CD14-positive monocyte (primary cell): ENCODE measurements at places on chromosomes 16 and 17. TPM values are rescaled to one million over a fixed set of nuclear protein-coding genes. Genes with fewer than 3 reads are reported as not detected.

Gene DNAH3
- polyA plus RNA-seq, result not detected

Gene OTOA
- 0.10 and 0.11 TPM in 2 replicates for polyA plus RNA-seq

Gene KRTAP9-2
- not detected in 2 replicates for polyA plus RNA-seq

Gene HNF1B
- polyA plus RNA-seq, result not detected in 2 replicates

Gene CRYBA1
- polyA plus RNA-seq, result not detected in 2 replicates

Gene ITGB4
- polyA plus RNA-seq, result not detected

Gene MYH8
- not detected for polyA plus RNA-seq

Gene NTN3
- polyA plus RNA-seq, result not detected

Gene KRT24
- polyA plus RNA-seq, result not detected

Gene UBALD2
- 2.2 TPM for polyA plus RNA-seq

GRCh38 chr17:81561494-81561885 is 9.3 kb upstream of the FAAP100 start:
- DNase-seq, result peak; percentile 43

DNA sequence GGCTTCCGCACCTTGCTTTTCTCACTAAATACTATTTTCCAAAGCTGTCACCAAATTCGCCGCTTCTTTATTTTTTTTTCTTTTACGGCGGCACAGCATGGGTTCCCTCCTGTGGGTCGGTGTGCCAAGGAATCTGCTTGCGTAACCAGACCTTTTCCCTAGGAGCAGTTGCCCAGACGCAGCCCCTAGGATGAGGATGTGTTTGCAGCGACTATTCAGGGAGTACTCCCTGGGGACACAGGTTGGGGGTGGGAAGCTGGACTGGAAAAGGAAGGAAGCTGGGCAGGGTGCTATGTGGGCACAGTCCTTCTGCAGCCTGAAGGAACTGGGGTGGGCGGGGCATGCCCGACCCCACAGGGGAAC is 49.0 kb upstream of the ZCCHC14 start:
- DNase-seq, result no peak

DNA sequence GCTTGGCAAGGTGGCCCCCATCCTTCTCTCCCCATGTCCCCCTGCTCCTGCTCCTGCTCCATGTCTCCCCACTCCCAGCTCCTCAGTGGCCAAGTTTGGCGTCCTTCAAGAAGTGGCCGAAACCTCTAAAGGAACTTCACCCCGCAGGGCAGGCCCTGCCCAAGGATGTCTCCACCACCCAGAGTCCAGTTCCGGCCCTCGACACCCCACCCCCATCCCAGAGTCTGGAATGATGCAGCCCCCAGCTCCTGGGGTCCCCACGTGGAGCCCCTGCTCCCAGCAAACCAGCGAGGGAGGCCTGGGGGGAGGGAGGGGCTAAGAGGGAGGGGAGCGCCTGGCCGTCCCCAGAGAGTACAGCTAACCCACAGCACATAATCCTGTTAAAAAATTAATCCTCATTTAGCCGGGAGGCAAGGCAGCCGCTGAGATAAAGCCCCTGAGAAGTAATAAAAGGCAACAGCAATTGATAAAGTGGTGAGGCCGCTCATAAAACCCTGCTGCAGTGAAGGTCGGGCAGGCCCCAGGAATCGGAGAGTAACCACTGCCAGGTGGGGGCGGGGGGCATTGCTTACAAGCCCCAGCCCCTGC is 9.9 kb upstream of the ENPP7 start:
- no peak for DNase-seq

DNA sequence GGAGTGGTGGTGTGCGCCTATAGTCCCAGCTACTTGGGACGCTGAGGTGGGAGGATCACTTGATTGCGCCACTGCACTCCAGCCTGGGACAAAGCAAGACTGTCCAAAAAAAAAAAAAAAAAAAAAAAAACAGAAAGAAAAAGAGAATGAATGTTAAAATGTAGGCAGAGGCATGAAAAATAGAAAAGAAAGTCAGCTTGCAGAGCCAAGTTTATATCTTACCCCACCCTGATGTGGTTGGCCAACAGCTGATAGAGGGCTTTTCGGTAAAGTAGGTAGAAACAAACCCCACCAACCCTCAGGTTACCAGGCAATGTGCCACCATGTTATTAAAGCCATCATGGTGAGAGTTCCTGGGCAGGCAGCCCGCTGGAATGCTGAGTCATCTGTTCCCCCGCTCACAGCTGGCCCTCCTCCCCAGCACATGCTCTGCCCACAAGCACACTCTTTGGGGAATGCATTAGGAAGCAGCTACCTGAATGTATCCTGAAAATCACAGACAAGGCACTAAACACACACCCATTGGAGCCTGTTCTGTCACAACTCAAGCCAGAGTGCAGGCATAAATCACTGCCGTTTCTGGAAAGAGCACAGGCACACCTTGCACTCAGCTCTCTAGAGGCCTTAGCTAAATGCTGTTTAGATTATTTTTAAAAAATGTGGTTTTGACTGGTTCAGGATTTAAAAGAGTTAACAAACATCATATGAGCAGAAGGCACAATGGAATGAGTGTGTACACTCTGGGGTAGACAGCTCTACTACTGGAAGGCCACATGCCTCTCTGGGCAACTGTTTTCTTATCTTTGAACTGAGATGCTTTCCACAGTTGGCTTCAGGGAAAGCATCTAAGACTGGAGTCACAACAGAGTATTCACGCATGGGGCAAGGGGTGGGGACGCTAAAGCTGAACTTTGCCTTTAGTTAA is 128.5 kb downstream of the PARN start:
- DNase-seq, result no peak

DNA sequence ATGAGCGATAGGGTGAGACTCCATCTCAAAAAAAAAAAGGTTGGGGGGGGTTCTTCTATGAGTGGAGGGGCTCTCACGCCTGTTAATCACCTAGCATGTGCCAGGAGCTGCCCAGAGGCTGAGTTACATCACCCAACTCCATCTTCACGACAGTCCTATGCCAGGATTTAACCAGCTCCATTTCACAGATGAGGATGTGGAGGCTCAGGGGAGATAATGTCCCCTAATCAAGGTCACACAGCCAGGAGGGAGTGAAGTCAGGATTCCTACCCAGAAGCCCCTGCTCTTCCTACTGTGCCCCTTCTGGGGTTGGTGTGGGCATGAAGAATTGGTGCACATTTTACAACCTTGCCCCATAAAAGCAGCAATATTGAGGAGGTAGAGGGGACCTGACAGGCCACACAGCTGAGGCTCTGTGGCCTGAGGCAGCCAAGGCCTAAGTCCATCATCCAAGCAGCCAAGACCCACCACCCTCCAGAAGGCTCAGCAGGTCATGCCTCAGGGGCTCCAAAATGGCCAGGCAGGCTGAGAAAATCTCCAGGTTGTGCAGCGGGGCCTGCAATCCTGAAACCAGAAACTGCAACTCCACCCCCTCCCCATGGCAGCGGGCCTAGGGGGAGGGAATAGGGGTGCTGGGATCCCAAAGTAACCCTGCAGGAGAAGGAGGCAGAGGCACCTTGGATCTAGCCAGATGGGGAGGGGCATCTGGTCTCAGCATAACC is 6.9 kb downstream of the PPY start:
- DNase-seq, result no peak

GRCh38 chr16:16019488-16019887 is 70.1 kb downstream of the ABCC1 start:
- no peak for DNase-seq

DNA sequence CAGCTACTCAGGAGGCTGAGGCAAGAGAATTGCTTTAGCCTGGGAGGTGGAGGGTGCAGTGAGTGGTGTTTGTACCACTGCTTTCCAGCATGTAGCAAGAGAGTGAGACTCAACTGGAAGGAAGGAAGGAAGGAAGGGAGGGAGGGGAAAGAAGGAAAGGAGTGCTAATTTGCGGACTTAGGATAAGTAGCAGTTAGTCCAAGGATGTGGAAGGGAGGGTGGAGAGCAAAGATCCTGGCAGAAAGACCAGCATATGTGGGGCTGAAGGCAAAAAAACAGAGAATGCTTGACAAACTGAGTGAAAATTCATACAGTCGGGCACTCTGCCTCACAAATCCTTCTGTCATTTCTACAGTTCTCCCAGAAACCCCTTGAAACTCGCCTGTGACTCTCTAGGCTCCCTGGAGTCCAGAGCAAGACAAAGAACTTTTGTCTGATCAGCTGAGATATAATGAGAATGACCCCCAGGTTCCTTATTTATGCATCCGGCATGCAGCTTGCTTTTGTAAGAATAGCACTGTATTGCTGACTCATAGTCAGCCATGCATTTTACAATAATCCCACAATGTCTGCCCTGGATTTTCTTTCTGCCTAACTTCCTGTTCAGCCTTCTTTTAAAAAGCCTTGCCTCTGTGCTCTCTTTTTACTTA is 31.5 kb downstream of the CDK5RAP3 start:
- peak; percentile 90 for DNase-seq

GRCh38 chr16:10367616-10368188 is 18.2 kb upstream of the ATF7IP2 start:
- DNase-seq, result no peak

- DNase-seq, result no peak
These were observed 17.5 kb downstream of the SBK1 start for GRCh38 chr16:28309811-28310311.

DNA sequence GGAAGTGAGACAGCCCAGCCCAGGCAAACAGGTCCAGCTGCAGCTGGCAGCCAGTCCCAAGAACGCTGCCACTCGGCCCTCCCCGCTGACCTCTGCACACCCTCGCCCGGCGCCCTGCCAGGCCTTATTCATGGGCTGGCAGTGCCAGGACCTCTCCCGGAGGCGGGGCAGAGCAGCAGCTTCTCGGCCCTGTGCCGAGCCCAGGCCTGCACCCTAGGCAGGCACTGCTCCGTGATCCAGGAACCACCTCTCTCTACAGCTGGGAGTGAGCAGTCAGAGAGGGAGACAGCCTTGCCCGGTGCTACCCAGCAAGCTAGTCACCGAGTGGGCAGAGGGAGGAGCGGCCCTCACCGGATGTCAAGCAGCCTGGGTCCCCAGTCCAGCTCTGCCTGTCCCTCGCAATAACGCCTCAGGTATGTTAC is 79.9 kb upstream of the CBX4 start:
- DNase-seq, result no peak

DNA sequence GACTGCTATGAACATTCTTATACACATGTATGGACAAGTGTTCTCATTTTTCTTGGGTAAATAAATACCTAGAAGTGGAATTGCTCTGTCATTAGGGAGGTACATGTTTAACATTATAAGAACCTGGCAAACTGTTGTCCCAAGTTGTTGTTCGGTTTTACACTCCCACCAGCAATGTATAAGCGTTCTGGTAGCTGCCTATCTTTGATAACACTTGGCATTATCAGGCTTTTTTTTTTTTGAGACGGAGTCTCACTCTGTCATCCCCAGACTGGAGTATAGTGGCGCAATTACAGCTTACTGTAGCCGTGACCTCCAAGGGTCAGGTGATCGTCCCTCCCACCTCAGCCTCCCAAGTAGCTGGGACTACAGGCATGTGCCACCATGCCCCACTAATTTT is 16.3 kb downstream of the ATAD5 start:
- no peak for DNase-seq

- no peak for DNase-seq
These were observed at the start of gene FN3K for GRCh38 chr17:82734987-82735866. FN3K (plus strand) TSS chr17:82735615; CDS start chr17:82735637, 22 bp downstream.

DNA sequence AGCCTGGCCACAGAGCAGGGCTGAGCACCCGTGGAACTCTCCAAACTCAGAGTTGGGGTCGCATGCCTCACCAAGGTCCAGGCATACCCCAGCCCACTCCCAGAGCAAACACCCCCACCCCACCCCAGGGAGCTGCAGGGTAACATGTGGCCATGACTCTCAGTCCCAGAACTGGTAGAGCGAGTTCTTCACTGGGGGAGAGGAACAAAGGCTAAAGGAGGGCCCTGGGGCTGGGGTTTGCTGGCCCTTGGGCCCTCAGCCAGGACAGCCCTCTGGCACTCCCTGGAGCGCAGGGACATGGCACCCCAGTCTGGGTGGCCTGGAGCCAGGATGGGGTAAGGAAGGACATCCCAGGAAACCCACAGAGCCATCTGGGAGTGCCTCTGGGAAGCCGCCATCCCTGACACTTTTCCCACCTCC is 4.2 kb downstream of the HID1 start:
- no peak for DNase-seq

GRCh38 chr16:85988723-85989313 is 89.9 kb downstream of the IRF8 start:
- DNase-seq, result no peak

- no peak for DNase-seq
These were observed 75.3 kb downstream of the WDR59 start for GRCh38 chr16:74909665-74910064.

- no peak for DNase-seq
These were observed 12.3 kb upstream of the UBE2I start for GRCh38 chr16:1297018-1297696.

GRCh38 chr16:88406096-88407041 is 23.6 kb downstream of the ZNF469 start:
- no peak for DNase-seq

DNA sequence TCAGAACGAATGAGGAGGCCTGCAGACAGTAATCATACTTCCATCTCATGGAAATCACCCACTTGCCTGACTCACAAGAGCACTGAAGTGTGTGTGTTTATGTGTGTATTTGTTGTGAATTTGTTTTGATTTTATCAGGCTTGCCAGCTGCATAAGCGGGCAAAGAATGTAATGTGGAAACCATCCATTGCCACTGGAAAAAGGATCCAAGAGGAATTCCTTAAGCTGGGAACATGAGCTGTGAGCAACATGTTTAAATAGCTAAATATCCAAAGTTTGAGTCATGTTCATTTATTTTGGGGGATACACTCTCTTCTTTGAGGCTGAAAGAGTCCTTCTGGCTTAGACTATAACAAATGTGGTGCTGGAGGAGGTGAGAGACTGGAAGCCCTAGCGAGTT is 198.4 kb upstream of the TBX2 start:
- DNase-seq, result no peak

GRCh38 chr16:84575914-84576313 is 42.0 kb downstream of the COTL1 start:
- peak; percentile 28 for DNase-seq

DNA sequence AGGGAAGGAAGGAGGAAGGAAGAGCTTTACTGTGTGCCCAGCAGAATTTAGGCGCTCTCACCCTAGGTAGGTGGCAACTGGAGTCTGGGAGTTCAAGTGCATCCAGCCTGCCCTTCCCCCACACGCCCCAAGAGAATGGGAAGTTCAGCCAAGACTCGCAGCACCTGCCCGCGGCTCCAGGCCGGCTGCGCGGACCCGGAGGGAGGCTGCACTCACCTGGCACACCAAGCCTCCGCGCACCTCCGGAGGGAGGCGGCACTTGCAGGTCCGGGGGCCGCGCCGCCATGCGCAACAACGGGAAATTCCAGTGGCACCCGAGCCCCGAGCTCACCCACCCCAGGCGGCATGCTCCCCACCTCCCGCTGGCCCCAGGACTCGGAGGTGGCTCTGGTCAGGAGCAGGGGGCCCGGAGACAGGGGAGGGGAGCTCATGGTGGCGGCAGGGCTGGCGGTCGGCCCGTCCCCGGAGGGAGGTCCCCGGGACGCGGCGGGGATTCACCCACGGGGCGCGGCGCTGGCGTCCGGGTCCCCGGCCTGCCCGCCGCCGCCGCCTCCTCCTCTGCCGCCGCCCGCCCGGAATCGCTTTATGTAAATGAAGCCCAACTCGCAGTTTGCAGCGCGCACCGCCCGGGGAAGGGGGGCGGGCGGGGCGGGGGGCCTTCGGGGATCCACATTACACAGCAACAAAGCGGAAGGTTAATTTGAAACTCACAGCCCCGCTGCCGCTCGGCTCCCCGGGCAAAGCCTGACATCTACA is at the start of gene ZFHX3:
Gene ZFHX3, minus strand, starts transcription at position 593 of the 756 bp plus-strand sequence. CDS start 87,983 bp downstream, outside the sequence.
- peak; percentile 83 for DNase-seq
